ENCODE measurements at places on chromosomes 1 and 21.

- no peak for DNase-seq
These were observed 319.1 kb downstream of the GPATCH2 start for GRCh38 chr1:217311766-217312165.

- DNase-seq: no peak
These were observed 20.6 kb upstream of the MYCL start for GRCh38 chr1:39922251-39922688.

DNA sequence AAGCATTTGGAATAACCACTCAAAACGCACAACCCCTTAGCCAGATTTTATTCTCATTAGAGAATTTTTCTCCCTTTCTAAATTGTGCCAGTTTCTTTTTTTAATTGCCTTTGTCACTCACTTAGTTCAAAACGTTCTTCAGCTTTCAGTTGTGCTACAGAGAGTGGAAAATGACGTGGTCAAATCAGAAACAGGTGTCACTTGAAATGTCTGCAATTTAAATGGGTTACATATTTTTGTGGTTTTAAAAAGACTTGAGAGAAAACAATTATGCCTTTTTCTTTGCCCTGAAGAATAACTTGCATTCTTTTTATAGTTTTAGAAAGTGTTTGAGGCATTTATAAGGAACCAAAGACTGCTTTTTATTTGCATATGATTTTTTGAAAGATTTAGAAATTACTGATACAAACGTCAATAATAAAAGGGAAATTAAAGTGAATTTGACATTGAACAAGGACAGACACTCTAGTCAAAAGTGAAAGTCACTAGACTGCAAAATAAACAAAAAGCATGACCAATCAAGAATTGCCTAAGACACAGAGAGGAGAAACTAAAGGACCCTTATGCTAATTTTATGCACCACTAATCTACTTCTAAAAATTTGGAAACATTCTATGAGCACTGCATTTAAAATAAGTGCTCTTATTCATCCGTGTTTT lies 191.0 kb downstream of the TPR start:
- no peak for DNase-seq

DNA sequence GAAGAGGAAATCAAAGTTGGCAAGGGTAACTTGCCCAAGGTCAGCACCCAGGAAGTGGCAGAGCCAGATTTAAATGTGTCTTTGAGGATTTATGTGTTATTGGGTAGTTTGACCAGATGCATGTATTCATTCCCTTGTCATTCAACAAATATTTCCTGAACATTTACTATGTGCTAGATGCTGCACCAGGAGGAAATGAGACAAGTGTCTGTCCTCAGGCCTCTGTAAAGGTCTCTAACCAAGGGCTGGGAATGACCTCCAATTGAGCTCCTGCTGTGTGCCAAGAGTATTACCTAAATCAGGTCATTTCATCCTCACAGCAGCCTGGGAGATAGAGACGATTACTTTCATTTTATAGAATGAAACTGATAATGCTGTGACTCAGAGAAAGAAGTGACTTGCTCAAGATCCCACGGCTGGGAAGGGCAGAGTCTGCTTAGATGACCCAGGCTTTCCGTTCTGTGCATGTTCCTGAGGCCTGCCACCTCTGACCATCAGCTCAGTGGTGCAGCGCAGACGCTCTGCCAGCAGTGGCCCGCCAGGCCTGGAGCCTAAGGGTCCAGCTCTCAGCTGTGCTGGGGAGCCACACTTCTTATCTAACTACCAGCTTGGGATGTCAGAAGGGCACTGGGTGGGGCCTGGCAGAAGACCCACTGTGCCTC lies 3.5 kb upstream of the TTC22 start:
- DNase-seq: no peak

DNA sequence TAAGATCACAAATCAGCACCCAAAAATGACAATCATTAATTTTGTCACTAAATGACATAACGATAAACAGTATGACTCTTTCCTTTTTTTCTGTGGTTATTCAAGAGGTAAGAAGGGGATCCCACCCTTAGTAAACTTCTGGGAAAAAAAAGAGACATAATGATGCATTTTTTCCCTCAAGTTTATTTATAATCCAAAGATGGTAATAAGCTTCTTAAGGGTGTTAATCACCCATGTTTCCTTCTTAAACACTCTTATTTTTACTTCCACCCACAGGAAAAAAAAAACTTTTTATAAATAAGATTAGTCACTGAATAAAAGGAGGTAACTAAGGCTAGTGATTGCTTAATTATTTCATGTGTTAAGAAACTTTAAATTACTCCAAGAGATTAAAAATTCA lies 24.7 kb downstream of the RGS1 start:
- DNase-seq: no peak

GRCh38 chr1:235011599-235012435 lies 116.8 kb downstream of the TOMM20 start:
- DNase-seq: peak; percentile 96

GRCh38 chr1:14390816-14391215 lies 207.7 kb upstream of the KAZN start:
- no peak for DNase-seq

DNA sequence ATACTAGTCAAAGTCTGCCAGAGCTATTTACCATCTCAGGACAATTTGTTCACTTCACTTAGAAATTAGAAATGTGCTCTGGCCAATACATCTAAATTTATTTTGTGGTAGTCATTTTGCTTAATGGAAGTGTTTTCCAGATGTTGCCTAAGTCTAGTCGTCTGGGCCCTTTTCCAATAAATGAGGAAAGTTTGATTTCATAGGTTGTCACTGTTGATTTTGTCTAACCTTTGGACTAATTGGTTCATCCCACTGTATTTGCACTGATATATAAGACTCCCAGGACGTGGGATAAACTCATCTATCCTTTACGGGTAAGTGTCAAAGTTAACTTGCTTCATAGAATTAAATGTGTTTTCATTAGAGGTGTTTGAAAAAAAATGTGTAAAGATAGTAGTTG lies 79.1 kb downstream of the TPR start:
- DNase-seq: no peak

DNA sequence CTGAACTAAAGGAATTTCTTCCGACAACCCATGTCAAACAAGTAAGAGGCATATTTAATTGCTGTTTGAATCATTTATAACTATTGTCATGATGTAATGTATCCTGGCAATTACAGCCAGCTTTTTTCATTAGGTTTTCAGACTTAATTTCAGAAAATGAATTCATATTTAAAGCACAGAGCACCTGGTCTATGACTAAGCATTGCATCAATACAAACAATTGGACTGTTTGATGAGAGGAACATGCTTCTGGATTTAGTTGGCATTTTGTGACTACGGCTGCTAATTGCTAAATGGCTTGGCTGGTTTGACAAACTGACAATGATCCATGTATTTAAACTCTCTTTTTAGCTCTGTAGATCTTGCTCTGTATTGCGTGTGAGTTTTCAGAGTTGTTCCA lies 853.4 kb downstream of the NCAM2 start:
- DNase-seq: no peak

DNA sequence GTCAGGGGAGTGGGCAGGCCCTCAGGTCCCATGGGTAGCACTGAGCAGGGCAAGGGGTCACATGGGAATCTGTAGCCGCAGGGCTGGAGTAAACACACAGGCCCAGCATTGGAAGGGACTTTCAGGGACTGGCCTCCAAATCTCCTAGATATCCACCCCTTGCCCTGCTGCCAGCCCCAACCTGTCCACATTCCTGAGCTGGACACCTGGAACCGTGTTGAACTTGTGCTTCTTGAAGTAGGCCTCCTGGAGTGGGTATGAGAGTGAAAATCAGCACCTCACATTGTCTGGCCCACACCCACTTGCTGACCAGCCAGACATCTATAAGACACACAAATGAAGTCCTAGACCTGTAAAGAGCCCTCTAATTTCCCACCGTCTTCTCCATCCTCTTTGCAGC lies 7.7 kb downstream of the POMGNT1 start:
- DNase-seq: no peak

DNA sequence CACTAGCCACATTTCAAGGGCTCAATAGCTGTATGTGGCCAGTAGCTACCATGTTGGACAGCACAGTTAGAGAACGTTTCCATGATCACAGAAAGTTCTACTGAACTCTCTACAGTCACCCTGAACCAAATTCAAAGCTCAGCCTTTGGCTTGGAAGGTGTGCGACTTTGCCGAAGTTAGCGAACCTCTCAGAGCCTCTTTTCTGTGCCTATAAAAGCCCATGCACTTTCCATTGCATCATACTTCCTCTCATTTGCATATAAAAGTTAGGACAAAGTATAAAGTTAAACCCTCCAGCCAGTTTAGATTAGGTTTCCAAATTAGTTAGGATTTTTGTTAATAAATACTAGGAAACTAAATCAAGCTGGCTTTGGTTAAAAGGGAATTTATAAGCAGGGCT lies 4.7 kb upstream of the SLC1A7 start:
- no peak for DNase-seq

GRCh38 chr1:11147197-11147770 lies 41.9 kb upstream of the ANGPTL7 start:
- DNase-seq: no peak

- no peak for DNase-seq
These were observed 18.9 kb downstream of the CRYAA start for GRCh38 chr21:43187715-43188114.

- no peak for DNase-seq
These were observed 11.4 kb upstream of the OLIG1 start for GRCh38 chr21:33058527-33058926.

DNA sequence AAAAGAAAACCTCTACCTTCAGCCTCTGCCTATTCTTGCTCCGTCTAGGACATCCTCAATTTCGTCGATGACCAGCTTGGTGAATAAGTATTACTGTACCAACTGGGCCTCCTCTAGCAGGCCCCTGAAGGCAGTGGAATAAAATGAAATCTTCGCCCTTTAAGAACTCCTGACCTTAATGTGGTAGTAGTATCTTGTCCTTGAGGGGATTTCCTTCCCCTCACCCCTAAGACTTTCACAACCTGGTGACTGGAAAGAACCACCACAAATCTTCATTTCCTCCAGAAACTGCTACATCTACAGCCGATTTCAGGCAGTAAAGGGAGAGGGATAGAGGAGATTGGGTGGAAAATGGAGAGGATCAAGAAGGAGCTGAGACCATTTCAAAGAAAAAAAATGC lies 1.6 kb upstream of the HAX1 start:
- DNase-seq: no peak

DNA sequence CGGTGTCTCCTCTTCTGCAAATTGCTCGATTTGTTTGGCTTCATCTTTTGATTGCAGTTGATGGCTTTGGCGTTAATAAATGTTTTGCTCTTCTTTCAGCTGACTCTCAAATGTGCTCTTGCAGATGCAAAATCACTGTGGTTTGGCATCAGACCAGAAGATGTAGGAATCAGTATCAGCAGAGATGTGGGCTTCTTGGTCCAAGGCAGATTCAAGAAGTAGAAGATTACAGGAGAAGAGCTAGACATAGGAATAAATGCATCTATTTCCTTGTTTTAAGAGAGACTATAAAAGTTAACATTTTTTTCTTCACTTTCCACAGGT lies 59.8 kb upstream of the BACH1 start:
- peak; percentile 33 for DNase-seq

GRCh38 chr1:239999170-239999569 lies 92.5 kb upstream of the FMN2 start:
- DNase-seq: no peak

DNA sequence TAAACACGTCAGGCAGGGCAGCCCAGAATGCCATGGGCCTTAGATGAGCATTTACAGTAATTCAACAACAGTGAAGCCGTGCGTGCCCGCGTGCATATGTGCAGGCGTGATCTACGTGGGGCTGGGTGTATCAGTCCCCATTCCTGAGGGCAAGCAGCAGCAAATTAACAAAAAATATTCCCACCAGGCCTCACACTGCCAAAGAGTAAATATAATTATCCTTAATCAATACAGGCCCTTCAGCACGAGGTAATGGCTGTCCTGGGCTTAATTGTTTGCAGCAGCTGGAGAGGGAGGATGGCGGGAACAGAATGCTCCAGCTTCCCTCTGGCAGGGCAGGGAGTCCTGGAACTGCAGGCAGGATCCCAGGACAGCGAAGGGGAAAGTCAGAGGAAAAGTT lies 91.8 kb downstream of the DDX20 start:
- no peak for DNase-seq

DNA sequence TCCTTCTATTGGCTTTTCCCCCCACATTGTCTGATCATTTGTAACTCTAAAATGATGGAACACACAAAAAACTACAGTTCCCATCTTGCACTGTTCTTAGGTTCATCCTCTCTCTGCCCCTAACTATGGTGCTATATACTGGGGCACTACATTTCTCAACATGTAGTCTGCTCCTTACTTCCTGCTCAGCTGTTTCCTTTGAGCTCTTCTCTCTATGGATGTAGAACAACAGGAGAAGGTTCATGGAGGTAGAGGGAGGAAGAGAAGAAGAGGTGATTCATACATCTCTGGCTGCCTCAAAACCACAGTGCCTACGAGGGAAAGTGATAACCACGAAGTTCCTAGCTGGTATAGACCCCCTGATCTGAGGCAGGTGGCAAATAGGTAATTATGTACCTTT lies 7.0 kb upstream of the C1orf146 start:
- DNase-seq: no peak

- no peak for DNase-seq
These were observed 162.9 kb upstream of the PDE4B start for GRCh38 chr1:65629788-65630187.

- DNase-seq: no peak
These were observed 43.3 kb downstream of the L1TD1 start for GRCh38 chr1:62237950-62238374.

- DNase-seq: no peak
These were observed 15.5 kb downstream of the DHCR24 start for GRCh38 chr1:54871275-54872035.

GRCh38 chr1:40078512-40079333 lies 18.3 kb downstream of the PPT1 start:
- peak; percentile 74 for DNase-seq

DNA sequence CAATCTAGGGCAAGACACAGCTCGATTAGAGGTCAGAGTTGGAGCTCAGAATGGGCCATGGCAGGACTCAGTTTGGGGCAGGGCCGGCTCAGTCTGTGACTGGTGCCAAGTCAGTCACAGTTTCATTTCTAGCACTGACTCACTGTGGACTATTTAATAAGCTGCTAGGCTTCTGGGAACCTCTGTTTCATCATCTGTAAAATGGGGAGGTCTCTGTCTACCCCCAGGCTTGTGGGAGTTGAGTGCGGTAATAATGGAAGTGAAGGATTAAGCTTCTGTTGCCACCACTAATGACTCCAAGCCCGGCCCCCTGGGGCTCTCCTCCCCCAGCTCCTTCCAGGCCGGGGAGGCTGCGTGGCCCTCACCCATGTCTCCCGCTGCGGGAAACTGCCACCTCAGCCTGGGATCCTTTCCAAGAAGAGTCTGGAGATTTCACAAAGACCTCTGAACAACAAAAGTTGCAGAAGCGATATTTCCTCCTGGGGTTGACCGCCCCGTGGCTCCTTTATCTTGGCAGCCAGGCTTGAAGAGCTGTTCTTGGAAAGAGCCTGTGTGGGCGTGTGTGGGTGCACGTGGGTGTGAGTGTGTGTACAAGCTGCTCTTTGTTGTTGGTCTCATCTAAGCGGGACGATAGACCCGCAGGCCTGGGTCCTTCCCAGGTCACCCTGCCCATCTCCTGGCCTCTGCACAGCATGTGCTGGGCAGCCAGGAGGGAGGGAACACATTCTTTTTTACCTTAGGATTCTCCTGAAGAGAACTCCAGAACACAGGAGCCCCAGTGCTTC lies 29.1 kb downstream of the KNCN start:
- DNase-seq: peak; percentile 68

Measured in urothelium cell line (cell line).